ENCODE measurements at places on chromosomes 4 and X. TPM values are rescaled to one million over a fixed set of nuclear protein-coding genes. Genes with fewer than 3 reads are reported as not detected.

DNA sequence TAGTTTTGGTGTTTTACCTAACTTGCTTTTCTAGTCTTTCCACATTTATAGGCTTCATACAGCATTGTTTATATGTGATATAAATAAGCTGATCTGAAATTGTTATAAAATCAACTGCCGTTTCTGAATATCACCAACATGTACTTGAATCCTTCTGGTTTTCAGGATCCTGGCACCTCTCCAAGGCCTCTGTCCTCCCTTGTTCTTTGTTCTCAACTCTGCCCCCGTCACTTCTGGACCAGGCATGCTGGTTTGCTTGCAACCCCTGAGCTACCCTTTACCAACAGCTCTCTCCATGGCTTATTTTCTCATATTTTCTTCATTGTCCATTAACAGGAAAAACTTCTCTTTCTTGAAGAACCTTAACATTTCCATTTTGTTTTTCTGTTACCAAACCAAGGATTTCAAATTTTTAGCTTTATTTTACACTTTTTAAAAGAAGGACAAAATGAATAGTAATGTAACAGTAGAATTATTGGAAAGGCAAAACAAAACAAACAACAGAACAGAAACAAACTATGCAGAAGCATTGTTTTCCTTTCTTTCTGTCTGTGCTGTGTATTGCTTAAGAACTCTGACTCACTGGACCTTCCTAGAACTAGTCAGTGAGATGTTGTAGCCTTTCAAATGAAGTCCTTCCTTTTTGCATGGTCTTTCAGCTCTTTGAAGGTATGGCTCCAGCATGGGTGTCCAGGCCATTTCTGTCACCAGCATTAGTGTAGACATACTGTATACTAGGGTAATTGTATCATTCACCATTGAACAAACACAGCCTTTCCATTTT, 44.8 kb downstream of the BANK1 start:
- DNase-seq, result no peak

DNA sequence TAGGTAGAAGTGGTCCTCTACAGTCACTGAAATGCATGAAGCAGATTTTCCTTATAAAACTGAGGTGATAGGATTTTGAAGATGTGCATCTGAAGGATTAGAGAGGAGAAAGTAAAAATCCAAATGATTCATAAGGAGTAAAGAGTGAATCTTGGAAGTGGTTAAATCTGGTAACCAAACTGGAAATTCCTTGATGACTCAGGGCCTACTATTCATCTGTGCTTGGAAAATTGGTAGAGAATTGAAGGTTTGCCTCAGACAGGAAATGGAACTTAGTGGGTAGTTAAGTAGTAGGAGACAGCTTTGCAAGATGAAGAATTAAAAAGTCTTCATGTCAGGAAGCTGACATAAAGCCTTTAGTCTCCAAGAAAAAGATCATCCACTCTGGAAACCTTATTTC, 368.9 kb upstream of the CTSO start:
- no peak for DNase-seq

SSR4 gene
- 152 TPM for total RNA-seq

DNA sequence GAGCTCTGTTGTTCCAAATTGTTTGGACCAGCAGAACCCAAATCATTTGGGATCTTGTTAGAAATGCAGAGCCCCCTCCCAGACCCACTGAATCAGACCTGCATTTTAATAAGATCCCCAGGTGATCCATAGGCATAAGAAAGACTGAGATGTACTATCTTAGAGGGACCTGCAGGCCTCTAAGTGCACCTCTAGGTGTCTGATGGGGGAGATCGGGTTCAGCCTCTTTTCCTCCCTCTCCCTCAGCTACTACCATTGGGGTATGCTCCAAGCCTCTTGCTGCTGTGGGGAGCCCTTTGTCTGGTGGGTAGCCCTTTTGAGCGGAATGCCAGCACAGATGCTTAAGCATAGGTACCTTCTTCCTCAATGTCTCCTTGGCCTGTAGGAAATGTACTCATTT, 63.8 kb upstream of the RPS6KA3 start:
- no peak for DNase-seq

DNA sequence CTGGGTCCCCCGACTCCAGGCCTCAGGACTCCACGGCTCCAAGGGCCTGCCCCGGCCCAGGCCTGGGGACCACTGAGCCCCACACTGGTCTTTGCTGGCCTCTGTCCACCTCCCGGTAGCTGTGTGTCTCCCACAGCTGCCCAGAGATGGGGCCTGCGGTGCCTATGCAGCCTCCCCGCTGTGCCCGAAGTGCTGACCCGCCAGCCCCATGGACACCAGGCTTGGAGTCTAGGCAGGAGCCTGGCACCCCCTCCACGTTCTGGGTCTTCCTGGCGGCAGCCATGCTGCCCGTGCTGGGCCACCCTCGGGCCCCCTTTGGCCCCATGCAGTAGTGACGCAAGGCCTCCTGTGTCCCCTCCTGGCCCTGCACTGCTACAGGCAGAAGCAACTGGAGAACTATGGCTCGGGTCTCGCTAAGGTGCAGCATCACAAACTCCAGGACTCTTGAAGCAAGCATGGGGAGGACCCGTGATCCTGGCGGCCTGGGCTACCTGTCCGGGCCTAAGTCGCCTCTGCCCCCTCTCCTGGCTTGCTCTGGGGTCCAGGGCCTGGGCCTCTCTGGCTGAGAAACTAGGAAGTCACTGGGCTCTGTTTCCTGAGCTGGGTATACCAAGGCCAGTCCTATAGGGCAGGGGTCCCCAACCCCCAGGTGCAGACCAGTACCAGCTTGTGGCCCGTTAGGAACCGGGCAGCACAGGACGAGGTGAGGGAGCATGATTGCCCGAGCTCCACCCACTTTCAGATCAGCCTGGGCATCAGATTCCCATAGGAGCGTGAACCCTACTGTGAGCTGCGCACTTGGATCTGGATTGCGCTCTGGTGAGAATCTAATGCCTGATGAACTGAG, 917 bp downstream of the MYL5 start:
- no peak for DNase-seq

PCSK1N gene
- 1.4 TPM for total RNA-seq

GRCh38 chr4:53646795-53647194, 55.5 kb upstream of the LNX1 start:
- no peak for DNase-seq

DNA sequence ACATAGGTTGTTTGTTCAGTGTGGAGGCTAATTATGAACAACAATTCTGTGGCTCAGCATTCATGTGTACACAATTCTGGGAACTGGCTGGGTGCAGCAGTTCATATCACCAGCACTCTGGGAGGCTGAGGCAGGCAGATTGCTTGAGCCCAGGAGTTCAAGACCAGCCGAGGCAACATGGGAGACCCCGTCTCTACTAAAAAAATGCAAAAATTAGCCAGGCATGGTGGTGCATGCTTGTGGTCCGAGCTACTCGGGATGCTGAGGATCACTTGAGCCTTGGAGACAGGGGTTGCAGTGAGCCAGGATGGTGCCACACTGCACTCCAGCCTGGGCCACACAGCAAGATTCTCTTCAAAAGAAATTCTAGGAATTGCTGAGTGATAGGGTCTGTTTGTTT, 4.5 kb upstream of the PPP2R2C start:
- DNase-seq, result no peak

DNA sequence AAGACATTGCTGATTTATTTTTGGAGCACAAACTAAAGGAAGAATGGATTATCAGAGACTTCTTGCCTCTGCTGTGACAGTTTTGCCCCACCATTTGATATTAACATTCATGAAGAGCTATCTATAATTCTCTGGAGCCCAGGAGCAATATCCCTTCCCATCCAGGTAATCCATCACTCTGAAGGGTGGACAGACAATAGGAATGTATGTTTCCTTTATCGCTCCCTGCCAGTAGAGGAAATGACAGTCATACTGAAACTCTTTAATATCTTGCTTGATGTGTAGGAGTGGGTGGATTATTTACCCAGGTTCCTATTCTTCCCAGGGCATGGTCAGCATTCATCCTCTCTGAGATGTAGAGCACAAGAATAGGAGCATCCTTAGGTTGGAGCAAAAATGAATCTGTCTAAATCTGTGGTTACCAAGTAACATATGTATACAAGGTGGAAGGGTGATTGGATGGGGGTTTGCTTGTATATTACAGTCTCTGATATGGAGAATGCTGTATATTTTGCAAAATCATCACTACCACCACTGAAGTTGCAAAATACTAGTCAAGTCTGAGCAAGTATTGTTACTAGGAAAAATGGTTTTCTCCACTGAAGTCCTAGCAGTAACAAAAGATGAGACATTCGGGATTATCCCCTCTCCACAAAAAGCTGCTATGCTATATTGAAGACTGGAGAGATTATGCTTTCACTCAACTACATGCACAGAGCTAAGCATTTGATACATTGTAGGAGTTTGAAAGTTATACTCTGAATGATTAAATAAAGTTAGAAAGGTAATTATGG, 151.6 kb downstream of the CBLL2 start:
- DNase-seq, result no peak

GRCh38 chrX:17038681-17039161, 92.3 kb downstream of the REPS2 start:
- no peak for DNase-seq
